ENCODE measurements at places on chromosomes 5 and 9. TPM values are rescaled to one million over a fixed set of nuclear protein-coding genes. Genes with fewer than 3 reads are reported as not detected.

The ADGRD2 gene
- total RNA-seq = not detected

The NIPBL gene
- 119 TPM for total RNA-seq

The SHISAL2B gene
- not detected for total RNA-seq

The OR2V2 gene
- total RNA-seq = not detected

The ARL14EPL gene
- total RNA-seq = 1.0 TPM

The SLCO6A1 gene
- total RNA-seq = not detected

The STXBP1 gene
- total RNA-seq = 7.7 TPM

The CTSL gene
- total RNA-seq = 0.58 TPM

The GPR150 gene
- 0.35 TPM for total RNA-seq

The ACOT12 gene
- not detected for total RNA-seq

The MAMDC2 gene
- not detected for total RNA-seq

The LPCAT1 gene
- total RNA-seq = 29.1 TPM

The PCYOX1L gene
- 21.9 TPM for total RNA-seq

The FAM219A gene
- 5.9 TPM for total RNA-seq

The LCN1 gene
- total RNA-seq = not detected

The IGIP gene
- 0.81 TPM for total RNA-seq

The ENHO gene
- not detected for total RNA-seq

The SPATA24 gene
- 3.0 TPM for total RNA-seq

The RIC1 gene
- total RNA-seq = 17.0 TPM

The PROB1 gene
- 0.39 TPM for total RNA-seq

The CDKN2B gene
- not detected for total RNA-seq

The ARSI gene
- total RNA-seq = 0.61 TPM

The KIF2A gene
- total RNA-seq = 98.3 TPM

The IFNA21 gene
- not detected for total RNA-seq

The MROH2B gene
- total RNA-seq = not detected

The SAXO1 gene
- 0.03 TPM for total RNA-seq

The ADAMTS16 gene
- total RNA-seq = not detected

The CHD1 gene
- 327 TPM for total RNA-seq

The MZB1 gene
- 2.1 TPM for total RNA-seq

The SDHA gene
- 203 TPM for total RNA-seq

The SPINK6 gene
- not detected for total RNA-seq

The TNFSF8 gene
- total RNA-seq = 47.7 TPM

The GADD45G gene
- total RNA-seq = 9.5 TPM

The NR5A1 gene
- not detected for total RNA-seq
